Stimulated activated CD4-positive, alpha-beta T cell treated with anti-CD3 and anti-CD28 coated beads, TNF-alpha, amount 100 ng/mL, for 4 hours (primary cell): ENCODE measurements at places on chromosomes 1 and 21.

DNA sequence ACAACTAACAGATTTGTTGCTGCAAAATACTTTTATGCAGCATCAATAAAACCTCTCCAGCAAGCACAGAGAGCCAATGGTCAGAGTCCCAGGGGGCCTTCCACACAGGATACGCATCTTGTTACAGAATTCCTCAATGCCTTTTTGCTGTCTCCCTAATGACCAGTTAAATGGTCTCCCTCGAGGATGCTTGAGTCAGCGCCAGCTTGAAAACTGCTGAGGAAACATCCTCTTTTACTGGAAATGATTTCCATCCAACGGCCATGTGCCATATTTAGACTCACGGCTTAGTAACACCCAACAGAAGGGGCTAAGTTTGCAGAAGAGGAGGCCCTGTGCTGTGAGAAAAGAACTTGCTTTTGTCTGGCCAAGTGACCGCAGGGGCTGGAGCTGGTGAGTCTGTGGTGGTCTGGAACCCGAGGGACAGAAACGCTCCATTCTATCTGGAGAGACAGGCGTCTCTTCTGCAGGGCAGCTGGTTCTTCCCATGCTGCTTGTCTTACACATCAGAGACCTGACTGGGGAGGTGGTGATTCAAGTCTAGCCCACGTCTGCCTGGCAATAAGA lies 496.4 kb downstream of the SETD4 start:
- no peak for DNase-seq

DNA sequence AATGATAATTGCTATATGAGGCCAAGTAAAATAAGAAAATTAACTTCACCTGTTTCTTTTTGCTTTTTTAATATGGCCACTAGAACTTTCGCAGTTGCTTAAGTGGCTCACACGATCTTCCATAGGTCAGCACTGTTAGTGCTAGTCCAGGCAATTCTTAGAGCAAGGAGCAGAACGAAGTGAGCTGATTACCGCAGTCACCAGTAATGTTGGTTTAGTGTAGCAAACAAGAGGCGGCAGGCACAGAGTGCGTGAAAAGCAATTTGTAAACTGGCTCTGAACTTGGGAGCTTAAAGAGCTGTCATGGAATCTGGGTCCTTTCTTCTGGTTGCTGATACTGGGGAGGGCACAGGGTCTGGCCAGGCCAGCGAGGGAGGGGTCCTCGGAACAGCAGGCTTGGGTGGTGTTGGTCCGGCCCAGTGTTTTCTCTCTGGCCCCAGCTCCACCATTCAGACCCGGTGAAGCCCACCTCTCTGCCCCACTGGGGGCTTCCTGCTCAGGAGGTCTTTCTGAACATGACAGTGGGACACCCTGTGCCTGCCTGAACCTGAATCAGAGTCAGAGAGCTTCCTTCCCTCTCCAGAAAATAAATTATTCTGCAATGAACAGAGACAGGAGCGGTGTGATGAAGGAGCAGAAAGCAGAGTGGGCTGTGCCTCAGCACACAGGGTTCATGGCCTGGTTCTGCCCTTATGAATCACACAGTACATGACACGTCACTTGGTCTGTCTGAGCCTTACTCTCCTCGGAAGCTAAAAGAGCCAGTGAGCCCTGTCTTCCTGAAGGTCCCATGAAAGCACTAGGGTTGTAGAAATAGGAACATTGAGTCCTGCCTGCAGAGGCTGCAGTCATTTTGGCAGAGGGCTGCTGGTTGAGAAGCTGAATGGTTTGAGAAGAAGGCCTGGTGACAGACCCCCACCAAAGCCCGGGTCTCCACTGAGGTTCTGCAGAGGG lies 11.9 kb downstream of the ETS2 start:
- no peak for DNase-seq

- no peak for DNase-seq
Observed at GRCh38 chr1:29650041-29650400, 413.7 kb downstream of the PTPRU start.

DNA sequence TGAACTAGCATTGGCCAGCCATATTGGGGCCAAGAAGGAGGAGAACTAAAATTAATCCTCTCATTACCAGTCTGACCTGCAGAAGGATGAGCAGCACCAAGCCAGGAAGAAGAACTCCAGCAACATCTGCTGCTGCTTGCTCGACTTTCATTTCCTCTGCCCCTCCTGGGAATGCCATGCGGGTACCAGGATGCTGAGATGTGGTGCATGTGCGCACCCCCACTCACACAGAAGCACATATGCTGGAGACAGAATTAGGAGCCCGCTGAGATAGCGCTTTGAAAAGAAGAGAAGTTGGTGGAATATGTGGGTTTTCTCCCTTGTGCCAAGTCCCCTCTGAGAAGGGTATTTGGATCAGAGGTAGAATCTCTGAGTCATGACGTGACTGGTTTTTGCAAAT lies 70.4 kb downstream of the PLXNA2 start:
- no peak for DNase-seq

GRCh38 chr1:210608767-210609166 lies 280.1 kb downstream of the HHAT start:
- no peak for DNase-seq

DNA sequence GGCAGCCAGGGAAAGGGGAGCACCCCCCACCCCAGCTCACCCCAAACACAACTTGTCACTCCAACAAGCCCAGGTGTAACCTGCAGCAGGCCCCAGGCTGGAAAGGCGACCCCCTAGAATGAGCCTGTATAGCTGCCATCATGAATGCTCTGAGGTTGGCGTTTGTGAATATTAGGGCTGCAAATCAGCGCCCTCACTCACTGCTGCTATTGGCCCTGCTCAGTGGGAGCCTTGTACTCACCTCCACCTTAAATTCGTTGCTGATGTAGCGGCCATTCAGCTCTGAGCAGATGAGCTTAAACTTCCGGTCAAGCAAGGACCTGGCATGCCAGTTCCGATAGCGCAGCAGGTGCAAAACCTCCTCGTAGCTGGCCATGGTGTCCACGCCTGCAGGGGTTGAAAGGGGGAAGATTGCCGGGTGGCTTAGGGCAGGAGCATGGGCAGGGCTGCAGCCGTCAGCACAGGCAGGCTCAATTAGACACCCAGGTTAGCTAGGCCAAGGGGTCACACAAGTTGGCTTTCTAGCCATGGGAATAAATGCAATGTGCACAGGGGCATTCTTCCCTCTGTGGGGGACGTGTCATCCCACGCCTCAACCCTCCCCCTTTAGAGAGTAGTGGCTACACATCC lies 81.7 kb downstream of the PIK3CD start:
- no peak for DNase-seq

DNA sequence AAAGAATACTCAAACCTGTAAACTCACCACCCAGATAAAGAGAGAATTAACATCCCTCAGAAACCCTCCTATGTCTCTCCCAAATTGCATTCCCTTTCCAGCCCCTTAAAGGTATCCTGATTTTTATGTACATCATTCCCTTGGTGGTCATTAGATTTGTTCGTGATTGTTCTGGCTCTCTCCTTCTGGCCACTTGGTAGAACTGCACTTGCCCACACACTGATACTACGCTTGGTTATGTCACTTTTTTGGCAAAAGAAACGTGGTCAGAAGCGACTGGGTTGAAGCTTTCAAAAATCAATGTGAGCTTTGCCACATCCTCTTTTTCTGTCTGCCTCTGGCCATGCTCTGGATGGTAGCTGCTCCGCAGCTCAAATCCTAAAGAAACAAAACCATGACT lies 76.3 kb downstream of the KRTAP19-8 start:
- DNase-seq = no peak

- no peak for DNase-seq
Observed at GRCh38 chr21:21688889-21689288, 690.7 kb downstream of the NCAM2 start.

DNA sequence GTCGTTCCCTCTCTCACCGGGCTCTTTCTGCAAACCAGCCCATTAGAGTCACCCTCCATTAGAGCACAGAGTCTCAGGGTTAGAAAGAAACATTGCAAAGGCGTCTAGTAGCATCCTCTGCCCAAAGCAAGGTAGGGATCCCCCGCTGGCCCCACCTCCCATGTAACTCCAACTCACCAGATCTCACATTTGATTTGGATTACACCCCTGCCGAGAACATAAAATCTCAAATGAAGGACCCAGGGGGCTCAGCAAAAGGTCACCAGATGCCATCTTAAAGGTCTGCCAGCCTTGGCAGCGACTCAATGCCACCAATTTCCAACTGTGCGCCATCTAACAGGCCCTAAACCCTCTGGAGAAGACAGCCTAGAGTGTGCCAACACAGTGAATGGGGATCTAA lies 14.1 kb downstream of the C1orf87 start:
- no peak for DNase-seq

DNA sequence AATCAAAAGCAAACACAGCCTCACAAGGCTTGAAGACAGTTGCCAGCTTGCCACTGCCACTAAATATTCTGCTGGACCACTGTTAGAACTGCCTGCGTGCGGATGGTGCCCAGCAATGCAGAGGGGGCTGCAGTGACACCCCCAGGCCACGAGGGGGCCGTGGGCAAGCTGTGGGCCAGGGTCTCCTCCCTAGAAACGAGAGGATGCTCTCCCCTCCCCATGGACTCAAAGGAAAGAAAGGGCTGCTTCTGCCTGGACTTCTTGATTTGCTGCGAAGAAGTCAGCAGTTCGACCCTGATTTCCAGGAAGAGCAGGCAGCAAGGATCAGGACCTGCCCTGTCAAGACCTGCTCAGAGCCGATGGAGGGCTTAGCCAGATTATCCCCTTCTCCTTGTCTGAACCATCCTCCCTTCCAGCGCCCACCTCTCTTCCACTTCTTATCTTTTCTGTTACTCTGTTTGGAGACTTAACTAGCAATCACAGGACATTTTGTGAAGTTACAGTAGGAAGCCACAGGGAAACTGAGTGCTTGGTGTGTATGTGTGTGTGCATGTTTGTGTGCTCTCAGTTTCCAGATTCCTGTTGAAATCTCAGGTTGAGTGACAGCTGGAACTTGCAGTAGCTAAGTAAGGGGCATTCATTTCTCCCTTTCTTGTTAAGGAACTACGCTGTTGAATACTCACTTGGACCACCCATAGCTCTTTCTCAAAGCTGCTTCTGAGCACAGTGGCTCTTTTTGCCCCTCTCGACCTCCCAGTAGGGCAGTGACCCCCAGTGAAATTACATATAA lies 2.7 kb downstream of the MAN1C1 start:
- DNase-seq = no peak

DNA sequence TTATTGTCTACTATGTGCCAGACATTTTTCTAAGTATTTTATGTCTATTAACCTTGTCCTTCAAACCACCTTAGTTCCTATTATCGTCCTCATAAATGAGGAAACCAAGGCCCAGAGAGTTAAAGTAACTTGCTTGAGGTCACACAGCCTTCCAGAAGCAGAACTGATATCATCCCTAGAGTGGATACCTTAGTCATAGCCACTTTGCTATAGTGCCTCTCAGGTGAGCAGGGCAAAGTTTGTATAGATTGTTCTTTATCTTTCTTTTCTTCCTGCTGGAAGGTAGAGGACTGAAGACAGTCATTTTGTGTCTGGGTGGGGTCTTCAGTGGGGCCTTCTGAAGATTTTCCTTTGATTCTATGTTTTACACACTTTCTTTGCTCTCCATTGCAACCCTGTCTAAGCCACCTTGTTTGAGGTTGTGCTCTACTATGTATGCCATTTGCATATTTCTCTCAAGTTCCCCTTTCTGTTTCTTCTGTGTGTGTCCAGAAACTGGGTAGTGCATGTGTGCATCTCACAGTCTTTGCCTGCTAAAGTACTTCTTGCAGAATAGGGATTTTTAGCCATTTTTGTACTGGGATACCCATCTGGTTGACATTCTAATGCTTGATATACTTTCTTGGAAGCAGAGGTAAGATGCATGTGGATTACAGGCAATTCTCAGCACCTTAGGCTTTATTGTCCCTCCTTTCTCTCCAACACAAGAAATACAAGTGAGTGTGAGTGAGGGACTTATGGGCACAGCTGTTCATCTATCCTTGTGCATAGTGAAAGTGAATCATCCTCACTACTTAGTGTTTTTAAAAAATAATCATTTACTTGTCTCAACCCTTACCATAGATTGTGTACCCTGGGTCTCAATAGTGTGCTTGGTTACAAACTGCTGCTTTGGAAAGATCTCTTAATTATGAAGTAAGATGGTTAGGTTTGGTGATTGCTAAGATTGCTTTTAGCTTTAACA lies 207.6 kb upstream of the HMCN1 start:
- no peak for DNase-seq

DNA sequence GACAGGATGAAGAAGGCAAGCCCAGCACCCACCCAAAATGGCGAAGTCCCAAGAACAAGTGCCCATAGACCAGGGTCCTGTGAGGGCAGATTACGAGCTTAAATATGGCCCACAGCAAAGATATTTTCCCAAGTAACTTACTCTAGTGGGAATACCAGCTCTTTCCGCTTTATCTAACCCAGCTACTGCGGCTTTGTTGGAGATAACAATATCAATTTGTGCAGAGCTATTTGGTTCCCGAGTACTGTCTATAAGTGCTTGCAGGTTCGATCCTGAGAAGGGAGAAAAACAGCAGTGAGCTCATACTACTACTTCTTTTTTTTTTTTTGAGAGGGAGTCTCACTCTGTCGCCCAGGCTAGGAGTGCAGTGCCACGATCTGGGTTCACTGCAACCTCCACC lies 14.3 kb upstream of the DNAJC28 start:
- DNase-seq = no peak

GRCh38 chr1:94725566-94725965 lies 94.6 kb upstream of the SLC44A3 start:
- no peak for DNase-seq

- no peak for DNase-seq
Observed at GRCh38 chr1:43557744-43558245, 27.1 kb downstream of the PTPRF start.

DNA sequence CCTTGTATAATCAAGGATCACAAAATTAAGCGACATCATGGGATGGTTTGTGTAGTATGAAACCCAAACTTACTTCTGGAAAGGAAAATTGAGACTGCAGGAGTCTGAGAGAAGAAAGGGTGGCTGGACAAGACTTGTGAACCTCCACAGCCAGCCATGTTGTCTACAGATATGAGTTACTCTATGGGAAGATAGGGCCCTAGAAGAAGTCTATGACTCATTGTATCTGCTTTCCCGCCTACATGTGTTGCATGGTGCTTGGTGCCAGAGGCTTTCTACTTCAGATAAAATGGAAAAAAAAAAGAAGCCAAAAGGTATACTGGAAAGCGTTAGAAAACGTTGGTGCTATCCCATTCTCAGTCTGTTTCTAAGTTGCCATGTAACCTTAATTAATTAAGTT lies 18.7 kb upstream of the OR6N2 start:
- DNase-seq = no peak

DNA sequence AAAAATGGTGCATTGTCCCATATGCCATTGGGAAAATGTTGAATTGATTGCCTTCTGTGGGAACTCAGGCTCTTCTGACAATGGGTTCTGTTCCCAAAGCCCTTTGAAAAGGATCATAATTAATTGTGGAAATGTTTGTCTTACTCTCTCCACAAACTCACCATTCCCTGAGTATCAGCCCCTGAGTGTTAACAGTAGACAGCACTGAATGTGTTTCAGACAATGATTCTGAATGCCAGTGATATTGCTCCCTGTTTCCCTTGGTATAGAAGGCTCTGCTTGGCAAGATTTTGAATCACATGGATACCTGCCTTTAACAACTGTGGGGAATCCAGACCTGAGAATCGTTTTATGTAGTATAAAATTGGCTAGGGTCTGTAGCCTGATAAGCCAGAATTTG lies 1096.8 kb downstream of the ADGRL2 start:
- no peak for DNase-seq
